ENCODE measurements at places on chromosomes 12 and 14. TPM values are rescaled to one million over a fixed set of nuclear protein-coding genes. Genes with fewer than 3 reads are reported as not detected.

The RPL10L gene
- total RNA-seq = not detected

The CLEC2D gene
- 15.4 TPM for total RNA-seq

The PRICKLE1 gene
- total RNA-seq = 0.64 TPM

The TAC3 gene
- not detected for total RNA-seq

The TAS2R19 gene
- 2.7 TPM for total RNA-seq

The PDE3A gene
- 2.2 TPM for total RNA-seq

The SMIM41 gene
- total RNA-seq = not detected

The HELB gene
- 5.8 TPM for total RNA-seq

The TEAD4 gene
- total RNA-seq = 0.33 TPM

The ACSM4 gene
- not detected for total RNA-seq

The A2M gene
- total RNA-seq = 3.5 TPM

- H3K4me3 ChIP-seq = no peak overlapping the region
- no peaks in the 10 kb centered on the region for H3K4me1 ChIP-seq
- no peak for DNase-seq
- no peaks in the 10 kb centered on the region for H3K27me3 ChIP-seq
Measured at GRCh38 chr12:88935856-88936255, 355.6 kb upstream of the KITLG start.

DNA sequence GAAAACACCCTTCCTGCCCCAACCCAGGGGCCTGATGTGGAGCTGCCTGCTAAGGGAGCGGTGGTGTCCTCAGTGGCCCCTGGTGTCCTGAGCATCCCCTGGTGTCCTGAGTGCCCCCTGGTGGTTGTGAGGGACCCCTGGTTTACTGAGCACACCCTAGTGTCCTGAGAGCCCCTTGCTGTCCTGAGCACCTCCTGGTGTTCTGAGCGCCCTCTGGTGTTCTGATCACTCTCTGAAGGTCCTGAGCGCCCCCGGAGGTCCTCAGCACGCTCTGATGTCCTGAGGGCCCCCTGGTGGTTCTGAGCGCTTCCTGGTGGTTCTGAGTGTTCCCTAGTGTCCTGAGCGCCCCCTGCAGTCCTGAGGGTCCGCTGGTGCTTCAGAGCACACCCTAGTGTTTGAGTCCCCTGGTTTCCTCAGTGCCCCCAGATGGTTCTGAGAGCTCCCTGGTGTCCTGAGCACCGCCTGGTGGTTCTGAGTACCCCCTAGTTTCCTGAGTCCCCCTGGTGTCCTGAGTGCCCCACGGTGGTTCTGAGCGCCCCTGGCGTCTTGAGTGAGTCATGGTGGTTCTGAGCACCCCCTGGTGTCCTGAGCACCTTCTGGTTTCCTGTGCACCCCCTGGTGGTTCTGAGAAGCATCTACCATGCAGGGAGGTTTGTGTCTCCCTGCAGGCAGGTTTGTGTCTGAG lies 1004.2 kb downstream of the TMEM121 start:
- DNase-seq = peak; percentile 51
- no peaks in the 10 kb centered on the region for H3K27me3 ChIP-seq
- H3K4me3 ChIP-seq = no peak overlapping the region
- no peak overlapping the region for H3K27ac ChIP-seq
- peaks cover 8% of the 10 kb centered on the region for H3K4me1 ChIP-seq
- no peaks in the 10 kb centered on the region for H3K36me3 ChIP-seq

DNA sequence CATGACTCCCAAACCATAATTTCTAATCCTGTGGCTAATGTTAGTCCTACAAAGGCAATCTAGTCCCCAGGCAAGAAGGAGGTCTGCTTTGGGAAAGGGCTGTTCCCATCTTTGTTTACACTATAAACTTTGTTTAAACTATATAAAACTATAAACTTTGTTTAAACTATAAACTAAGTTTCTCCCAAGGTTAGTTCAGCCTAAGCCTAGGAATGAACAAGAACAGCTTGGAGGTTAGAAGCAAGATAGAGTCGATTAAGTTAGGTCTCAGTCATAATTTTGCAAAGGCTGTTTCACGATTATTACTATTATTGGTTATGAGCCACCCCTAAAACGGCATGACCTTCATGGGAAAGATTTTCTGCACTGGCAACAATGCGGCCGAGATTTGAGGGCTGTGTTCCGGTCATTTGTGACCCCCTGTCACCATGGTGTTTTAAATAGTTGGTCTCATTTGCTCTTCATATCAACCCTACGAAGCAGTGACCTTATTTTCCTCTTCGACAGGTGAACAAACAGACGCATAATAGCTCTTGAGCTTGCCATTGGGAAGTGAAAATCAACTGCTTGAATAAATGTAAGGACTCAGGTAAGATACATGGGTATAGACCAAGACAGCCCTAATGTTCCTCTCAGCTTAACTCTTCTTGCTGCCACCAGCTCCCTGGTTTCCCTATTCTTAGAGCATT lies 322.6 kb upstream of the TMEM132C start:
- H3K4me1 ChIP-seq = no peaks in the 10 kb centered on the region
- no peak overlapping the region for H3K4me3 ChIP-seq
- H3K27ac ChIP-seq = no peak overlapping the region
- H3K27me3 ChIP-seq = no peaks in the 10 kb centered on the region
- no peaks in the 10 kb centered on the region for H3K36me3 ChIP-seq

GRCh38 chr12:102643879-102644575 lies 163.7 kb upstream of the IGF1 start:
- H3K36me3 ChIP-seq = no peaks in the 10 kb centered on the region
- no peak overlapping the region for H3K27ac ChIP-seq
- no peaks in the 10 kb centered on the region for H3K27me3 ChIP-seq
- H3K4me3 ChIP-seq = no peak overlapping the region

GRCh38 chr14:102195446-102195845 lies 55.7 kb downstream of the WDR20 start:
- H3K4me1 ChIP-seq = peaks cover 15% of the 10 kb centered on the region
- peaks cover 17% of the 10 kb centered on the region for H3K36me3 ChIP-seq
- H3K27me3 ChIP-seq = no peaks in the 10 kb centered on the region
- H3K27ac ChIP-seq = no peak overlapping the region
- H3K4me3 ChIP-seq = no peak overlapping the region
- DNase-seq = no peak

GRCh38 chr12:6241495-6241894 lies 41.3 kb downstream of the CD9 start:
- H3K27me3 ChIP-seq = no peaks in the 10 kb centered on the region
- H3K4me3 ChIP-seq = no peak overlapping the region
- no peak for DNase-seq
- H3K36me3 ChIP-seq = no peaks in the 10 kb centered on the region

- H3K27ac ChIP-seq = no peak overlapping the region
- no peak overlapping the region for H3K4me3 ChIP-seq
- H3K27me3 ChIP-seq = no peaks in the 10 kb centered on the region
- DNase-seq = no peak
- H3K36me3 ChIP-seq = no peaks in the 10 kb centered on the region
Measured at GRCh38 chr12:108181095-108181454, 52.0 kb downstream of the WSCD2 start.

DNA sequence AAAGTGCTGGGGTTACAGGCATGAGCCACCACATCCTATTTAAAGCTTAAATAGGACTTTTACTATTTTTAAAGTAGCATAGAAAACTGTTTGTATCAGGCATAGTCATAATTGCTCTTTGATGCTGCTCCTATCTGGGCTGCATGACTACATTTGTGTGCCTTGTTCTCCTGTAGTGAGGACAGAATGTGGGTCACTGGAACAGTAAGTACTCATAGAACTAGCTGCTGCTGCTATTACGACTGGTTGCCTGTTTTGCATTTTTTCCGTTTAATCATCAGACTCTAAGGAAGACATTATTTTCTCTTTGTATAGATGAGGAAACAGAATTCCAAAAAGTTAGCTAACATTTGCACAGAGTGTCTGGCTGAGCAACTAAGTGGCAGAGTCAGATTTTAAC lies 42.8 kb downstream of the ZC3H14 start:
- no peak for DNase-seq
- H3K4me3 ChIP-seq = no peak overlapping the region
- H3K27me3 ChIP-seq = no peaks in the 10 kb centered on the region
- H3K27ac ChIP-seq = no peak overlapping the region

DNA sequence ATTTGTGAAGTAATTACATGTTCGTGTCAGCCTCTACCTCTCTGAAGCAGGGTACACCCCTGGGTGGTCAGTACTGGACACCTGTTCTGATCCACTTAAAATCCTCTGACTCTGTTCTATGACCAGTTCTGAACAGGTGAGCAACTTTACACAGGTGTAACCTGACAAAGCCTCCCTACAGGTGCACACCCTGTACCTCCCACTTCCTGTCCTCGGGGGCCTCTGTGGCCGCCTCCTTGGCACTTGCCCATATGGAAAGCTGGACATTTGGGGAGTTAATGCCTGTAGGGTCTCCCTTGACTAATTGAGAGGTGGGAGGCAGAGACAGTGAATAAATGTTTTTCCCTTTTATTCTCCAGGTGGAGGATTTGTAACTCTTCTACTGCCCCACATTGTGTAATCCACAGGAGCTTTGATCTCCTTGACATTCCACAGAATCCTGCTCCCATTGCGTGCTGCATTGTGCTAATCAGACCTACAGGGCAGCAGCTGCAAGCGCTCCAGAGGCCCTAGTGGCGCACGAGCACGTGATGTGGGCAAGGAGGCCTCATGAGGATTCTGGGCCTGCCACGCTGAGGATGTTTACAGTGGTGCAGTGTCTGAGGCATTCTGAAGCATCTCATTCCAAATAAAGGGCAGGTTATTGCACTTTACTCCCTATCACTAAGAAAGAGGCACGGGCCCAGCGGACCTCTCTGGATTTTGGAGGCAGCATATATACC lies 45.8 kb upstream of the BATF start:
- peaks cover 10% of the 10 kb centered on the region for H3K36me3 ChIP-seq
- no peak overlapping the region for H3K4me3 ChIP-seq
- H3K4me1 ChIP-seq = peaks cover 29% of the 10 kb centered on the region
- no peak overlapping the region for H3K27ac ChIP-seq
- no peaks in the 10 kb centered on the region for H3K27me3 ChIP-seq

GRCh38 chr12:128872303-128872702 lies 19.0 kb downstream of the GLT1D1 start:
- no peak overlapping the region for H3K4me3 ChIP-seq
- no peak overlapping the region for H3K27ac ChIP-seq
- no peaks in the 10 kb centered on the region for H3K4me1 ChIP-seq
- no peak for DNase-seq

DNA sequence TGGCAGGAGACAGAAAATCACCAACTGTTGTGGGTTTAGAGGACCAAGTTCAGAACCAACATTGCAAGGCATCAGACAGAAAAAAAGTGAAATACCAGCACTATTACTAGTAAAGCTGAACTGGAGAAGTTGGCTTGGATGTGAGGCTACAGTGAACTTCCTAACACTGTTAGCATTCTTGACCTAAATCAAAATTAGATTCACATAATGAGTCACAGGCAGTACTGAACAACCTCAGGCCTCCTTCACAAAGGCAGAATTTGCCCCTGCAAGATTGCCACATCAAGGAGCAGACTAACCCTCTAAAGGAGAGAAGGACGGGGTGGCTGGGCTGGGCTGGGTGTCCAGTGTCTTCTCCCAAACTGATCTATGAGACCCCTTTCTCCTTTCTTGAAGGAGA lies 539.7 kb downstream of the SNAPC1 start:
- no peaks in the 10 kb centered on the region for H3K36me3 ChIP-seq
- no peak overlapping the region for H3K27ac ChIP-seq
- H3K4me1 ChIP-seq = no peaks in the 10 kb centered on the region
- no peaks in the 10 kb centered on the region for H3K27me3 ChIP-seq
- no peak for DNase-seq
- no peak overlapping the region for H3K4me3 ChIP-seq

- H3K36me3 ChIP-seq = no peaks in the 10 kb centered on the region
- no peak overlapping the region for H3K4me3 ChIP-seq
- no peak overlapping the region for H3K27ac ChIP-seq
- no peak for DNase-seq
- H3K4me1 ChIP-seq = no peaks in the 10 kb centered on the region
Measured at GRCh38 chr14:76705214-76705613, 56.1 kb upstream of the VASH1 start.

- no peak overlapping the region for H3K4me3 ChIP-seq
- no peak overlapping the region for H3K27ac ChIP-seq
Measured at GRCh38 chr12:11071414-11071813, 9.3 kb upstream of the TAS2R46 start.

DNA sequence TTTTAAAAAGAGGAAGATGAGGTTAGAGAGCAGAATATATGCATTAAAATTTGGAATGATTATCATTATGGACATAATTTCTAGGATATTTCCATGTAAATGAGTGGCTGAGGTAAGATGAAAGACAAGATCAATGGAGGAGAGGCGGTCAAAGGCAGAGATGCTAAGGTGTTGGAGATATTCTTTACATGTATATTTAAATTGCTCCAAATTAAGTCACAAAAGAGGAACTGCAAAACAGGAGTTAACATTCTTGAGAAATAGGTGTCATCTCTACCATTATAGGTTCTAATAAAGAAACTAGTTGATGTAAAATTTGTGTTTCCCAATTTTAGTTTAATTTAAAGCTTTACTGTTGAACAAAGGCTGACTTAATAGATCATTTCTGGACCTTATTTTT lies 268.5 kb upstream of the PPFIA2 start:
- no peak overlapping the region for H3K4me3 ChIP-seq
- no peak for DNase-seq
- H3K27me3 ChIP-seq = no peaks in the 10 kb centered on the region
- no peaks in the 10 kb centered on the region for H3K4me1 ChIP-seq
- no peak overlapping the region for H3K27ac ChIP-seq

GRCh38 chr14:68957775-68958174 lies 21.3 kb downstream of the ACTN1 start:
- no peak overlapping the region for H3K4me3 ChIP-seq
- no peak overlapping the region for H3K27ac ChIP-seq
- no peaks in the 10 kb centered on the region for H3K36me3 ChIP-seq
- peaks cover 11% of the 10 kb centered on the region for H3K4me1 ChIP-seq
- H3K27me3 ChIP-seq = no peaks in the 10 kb centered on the region
- no peak for DNase-seq

DNA sequence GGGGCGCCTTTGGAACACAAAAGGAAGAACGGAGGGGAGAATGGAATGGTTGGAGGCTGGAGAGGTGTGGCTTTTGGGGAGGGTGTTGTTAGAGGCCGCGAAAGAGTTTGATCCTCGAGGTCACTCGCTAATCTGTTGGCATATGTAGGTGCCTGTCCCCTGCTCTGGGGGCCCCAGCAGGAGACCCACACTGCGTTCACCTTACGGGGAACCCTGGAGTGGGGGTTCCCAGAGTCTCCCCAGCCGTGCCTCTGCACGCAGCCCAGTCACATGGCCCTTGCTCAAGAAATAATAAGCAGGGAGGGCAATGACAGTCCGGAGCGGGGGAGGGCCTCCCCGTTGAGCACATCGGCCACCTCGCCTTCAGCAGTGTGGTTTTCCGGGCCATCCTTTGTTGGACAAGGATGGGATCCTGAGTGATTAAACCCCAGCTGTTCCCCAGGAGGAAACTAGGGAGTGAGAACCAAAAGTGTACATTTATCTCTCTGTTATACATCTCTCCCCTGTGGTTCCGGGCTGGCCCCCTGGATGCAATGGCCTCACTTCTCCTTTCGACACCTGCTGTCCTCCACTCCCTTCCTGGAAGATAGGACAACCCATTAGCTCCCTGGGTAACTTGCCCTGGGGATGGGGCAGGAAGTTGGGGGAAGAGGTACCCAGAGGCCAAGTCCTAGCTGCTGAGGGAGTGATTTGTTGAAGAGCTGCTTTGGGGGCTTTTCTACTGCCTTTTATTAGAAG lies 1.3 kb downstream of the PLEKHG3 start:
- H3K36me3 ChIP-seq = no peaks in the 10 kb centered on the region
- peaks cover 5% of the 10 kb centered on the region for H3K4me1 ChIP-seq
- no peak for DNase-seq
- H3K27me3 ChIP-seq = peaks cover 27% of the 10 kb centered on the region
